ENCODE measurements at places on chromosomes 16 and 17.

- no peak for DNase-seq
These were observed 27.4 kb downstream of the TMEM132E start for GRCh38 chr17:34606763-34607162.

- no peak for DNase-seq
These were observed 15.3 kb upstream of the HEXD start for GRCh38 chr17:82402865-82403264.

DNA sequence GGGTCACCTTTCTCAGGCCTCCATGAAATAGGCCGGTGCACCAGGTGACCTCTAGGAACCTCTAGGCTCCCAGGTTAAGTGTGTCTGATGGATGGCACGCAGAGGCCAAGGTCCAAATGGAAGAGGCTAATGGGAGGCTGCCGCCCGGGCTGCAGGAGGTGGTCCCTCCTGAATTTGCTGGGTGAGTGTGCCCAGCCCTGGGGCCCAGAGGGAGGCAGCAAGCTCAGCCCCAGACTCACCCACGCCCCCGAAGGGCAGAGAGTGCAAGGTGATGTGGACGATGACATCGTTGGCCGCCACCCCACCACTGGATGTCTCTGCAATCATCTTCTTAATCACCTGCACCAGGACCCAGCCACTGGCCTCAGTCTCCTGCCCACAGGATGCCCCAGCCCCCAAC lies 9.3 kb downstream of the ALDH3A1 start:
- no peak for DNase-seq

DNA sequence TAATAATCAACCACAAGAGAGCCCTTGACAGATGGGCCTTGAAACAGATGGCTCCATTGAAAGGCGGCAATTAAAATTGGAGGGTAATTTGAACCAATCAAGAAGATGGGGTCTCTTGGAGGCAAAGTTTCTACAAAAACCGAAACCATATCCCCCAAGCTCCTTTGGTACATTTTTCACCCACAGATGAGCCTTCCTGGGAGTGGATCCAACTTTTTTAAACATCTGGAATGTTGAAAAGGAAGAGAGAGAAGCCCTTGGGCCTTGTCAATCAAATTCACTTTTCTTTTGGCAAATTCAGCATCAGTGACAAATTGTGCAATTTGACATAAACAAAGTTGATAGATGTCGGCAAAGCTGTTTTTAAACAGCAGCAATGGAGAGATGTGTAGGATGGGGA lies 13.2 kb upstream of the NUP93 start:
- no peak for DNase-seq

GRCh38 chr16:9660898-9661297 lies 521.3 kb downstream of the GRIN2A start:
- DNase-seq, result no peak

DNA sequence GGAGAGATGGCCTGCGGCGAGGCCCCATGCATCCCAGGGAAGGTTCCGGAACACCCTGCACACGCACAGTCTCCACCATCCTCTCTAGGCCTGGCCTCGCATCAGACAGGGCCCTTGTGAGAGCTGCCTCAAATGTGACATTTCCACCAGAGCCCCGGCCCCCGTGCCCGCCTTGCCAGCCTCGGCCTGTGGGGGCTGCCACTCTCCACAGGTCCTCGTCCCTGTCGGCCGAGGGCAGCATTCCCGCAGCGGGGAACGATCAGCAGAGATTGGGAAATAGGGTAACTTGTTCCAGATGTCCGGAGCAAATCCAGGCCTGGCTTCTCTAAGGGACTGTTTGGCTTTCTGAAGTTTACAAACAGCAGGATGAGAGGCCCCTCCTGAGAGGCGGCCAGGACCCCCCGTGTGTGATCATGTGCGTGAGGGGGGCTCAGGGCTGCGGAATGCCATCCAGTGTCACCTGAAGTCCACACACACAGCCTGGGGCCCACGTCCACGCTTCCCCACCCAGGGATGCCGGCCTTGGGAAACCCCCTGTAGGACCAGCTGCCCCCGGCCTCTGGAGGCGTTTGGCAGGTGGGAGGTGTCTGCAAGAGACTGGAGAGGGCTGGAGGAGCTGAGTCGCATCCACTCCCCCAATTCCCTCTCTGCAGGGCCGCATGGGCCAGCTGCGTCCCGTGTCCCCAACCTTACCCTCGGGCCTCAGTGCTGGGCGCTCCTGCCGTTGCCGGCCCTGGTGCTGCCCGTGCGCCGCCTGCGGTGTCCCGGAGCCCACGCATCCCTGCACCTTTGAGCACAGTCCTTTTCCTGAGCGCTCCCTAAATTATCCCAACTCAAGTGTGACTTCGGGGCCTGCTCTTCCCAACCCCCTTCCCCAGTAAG lies 70.4 kb downstream of the ZDHHC7 start:
- no peak for DNase-seq

- no peak for DNase-seq
These were observed 38.4 kb downstream of the RANBP10 start for GRCh38 chr16:67767953-67768352.

- DNase-seq, result no peak
These were observed 217.6 kb upstream of the KCNJ16 start for GRCh38 chr17:69857412-69857835.

Measured in cortex of kidney (tissue), 1 donor.